ENCODE measurements at places on chromosomes 5 and 9.

- no peak for DNase-seq
Observed at GRCh38 chr9:88092797-88093331, 45.4 kb downstream of the SPATA31C2 start.

DNA sequence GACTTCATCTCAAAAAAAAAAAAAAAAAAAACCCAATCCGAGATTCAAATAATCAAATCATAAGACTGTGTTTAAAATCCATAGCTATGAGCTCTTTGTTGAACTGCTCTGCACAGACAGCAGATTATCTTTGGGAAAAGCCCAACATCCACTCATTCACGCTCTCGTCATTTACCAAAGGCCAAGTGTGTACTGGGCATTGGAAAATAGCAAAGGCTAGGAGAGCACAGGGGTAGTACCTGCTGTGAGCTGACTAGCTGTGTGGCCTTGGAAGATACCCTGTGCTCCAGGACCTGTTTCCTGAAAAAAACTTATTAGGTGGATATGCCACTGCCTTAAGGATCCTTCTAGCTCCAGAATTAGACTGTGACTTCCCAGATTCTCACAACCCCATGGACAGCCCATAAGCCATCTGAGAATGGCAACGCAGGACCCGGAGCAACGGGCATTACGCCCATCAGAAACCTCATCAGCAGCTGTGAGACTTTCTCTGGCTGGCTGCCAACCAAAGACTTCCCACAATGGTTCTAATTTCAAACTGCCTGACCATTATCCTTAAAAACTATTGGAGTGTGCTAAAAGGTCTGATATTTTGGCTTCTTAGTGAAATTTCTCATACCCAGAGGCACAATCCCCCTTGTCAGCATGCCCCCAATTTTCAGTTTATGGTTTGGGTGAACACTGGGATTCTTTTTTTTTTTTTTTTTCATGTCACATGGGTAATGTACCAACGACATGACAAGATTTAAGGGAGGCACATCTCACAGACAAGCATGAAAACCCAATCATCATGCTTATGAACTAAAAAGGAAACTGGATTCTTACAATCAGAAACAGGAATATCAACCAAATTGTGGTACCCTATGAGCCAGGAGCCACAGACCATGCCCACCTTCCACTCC, 16.8 kb downstream of the SERINC5 start:
- no peak for DNase-seq

GRCh38 chr5:59446356-59446755, 447.2 kb downstream of the PDE4D start:
- no peak for DNase-seq

- DNase-seq, result no peak
Observed at GRCh38 chr5:125056671-125057485, 310.4 kb upstream of the ZNF608 start.

DNA sequence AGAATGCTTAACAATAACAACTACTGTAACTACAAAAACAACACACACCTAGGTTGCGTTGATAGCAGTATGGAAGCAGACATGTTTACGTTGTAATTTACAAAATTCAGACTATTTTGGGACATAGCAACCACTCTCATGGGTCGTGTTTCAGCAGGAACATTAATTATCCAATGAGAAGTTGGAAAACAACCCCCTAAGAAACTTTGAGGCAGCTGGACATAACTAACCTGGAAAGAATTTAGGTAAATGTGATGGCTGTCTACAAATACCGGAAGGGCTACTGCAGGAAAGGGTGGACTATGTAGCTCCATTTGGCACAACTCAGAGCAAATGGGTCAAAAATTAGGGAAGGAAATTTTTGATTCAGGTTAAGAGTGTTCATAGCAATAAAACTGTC, 409.3 kb downstream of the ADGRV1 start:
- no peak for DNase-seq

- no peak for DNase-seq
Observed at GRCh38 chr9:108666240-108666784, 189.5 kb downstream of the ACTL7B start.

- DNase-seq, result no peak
Observed at GRCh38 chr9:120904061-120904977, 22.3 kb downstream of the TRAF1 start.

- DNase-seq, result no peak
Observed at GRCh38 chr5:43037636-43038495, 2.3 kb downstream of the ANXA2R start.

GRCh38 chr5:78808380-78808779, 159.8 kb upstream of the LHFPL2 start:
- no peak for DNase-seq

DNA sequence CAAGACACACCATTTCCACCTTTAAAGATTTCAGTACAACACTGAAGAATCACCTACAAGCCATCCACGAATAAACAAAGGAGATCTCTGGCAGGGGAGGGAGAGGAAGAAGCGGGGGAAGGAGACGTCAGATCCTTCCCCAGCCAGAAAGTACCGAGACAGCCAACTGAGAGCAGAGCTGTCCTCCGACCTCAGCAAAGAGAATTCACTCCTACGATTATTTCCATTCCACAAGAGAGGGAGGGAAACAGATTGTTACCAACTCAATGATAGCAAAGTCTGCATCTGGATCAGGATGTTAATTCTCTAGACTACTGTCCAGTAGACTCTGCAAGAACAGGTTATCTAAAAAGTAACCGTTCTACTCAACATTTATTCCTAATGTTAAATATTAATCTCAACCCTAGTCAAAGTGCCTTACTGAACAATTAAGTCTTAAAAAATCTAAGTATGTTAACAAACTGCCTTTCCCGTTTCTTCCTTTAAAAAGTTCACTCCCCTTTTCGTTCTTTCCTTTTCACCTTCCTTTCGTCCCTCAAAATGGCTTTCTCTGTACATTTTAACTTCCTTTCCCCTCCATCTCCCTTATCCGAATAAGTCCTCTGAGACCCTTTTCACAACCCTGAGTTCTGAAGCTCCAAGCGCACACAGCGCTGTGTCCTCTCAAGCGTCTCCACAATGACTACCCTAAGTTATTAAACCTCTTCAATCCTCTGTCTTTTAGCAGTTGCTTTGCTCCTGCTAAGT, 1.4 kb downstream of the CHD1 start:
- DNase-seq, result no peak

DNA sequence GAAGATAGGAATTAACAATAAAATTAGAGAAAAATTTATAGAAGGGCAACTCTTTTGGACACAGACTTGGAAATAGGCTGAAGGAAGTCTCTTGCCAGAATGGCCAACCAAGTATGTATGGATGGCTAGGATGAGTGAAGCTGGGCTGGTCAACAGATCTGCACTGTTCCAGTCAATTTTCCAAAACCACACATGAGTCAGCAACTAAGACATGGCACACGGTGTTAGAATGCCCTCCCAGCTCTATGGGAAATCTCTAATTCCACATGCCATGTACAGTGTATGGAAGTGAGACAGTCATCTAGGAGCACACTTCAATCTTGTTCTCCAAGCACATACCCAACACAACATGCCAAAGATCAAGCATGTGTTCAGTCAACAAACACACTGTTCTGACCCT, 129.6 kb downstream of the GLIS3 start:
- no peak for DNase-seq

DNA sequence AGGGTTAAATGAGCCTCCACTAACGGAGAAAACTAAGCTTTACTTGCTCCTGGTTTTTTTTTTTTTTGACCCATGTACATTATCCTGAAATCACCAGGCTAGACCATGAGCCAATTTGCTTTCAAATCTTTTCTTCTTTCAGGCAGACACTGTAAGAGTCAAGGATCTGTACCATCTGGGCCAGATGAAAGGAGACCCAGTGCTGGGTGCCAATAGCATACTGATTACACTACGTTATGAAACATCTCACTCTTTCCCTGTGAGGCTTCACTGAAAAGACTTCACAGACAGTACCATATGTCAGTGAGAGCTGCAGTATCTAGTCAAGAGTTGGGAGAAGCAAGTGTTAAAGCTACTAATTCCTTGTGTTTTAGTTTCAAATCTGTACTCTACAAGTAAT, 161.2 kb upstream of the PTPRD start:
- DNase-seq, result no peak

DNA sequence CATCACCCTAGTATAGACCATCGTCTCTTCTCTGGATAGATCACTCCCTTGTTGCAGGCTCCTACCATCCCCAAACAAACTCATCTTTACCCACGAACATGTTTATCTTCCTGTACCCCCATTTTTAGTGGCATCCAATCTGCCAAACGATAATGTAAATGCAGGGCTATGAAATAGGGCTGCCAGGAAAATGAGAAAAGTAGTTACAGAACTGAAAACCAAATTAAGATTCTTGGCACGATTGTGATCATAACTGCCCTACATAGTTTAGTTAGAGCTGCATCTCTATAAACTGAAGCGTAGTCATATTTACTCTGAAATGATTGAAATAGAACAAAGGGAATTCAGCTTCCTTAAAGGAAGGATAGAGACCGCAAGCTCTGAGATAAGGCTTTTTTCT, 26.1 kb downstream of the ABITRAM start:
- no peak for DNase-seq

GRCh38 chr5:150763023-150763769, 4.4 kb upstream of the DCTN4 start:
- DNase-seq, result no peak

- DNase-seq, result no peak
Observed at GRCh38 chr9:121888438-121888775, 204.7 kb downstream of the TTLL11 start.

- no peak for DNase-seq
Observed at GRCh38 chr9:121242219-121242958, 25.6 kb upstream of the GSN start.

GRCh38 chr9:95460518-95461164, 56.1 kb downstream of the PTCH1 start:
- DNase-seq, result no peak

GRCh38 chr5:176819476-176819875, 9.1 kb downstream of the UNC5A start:
- DNase-seq, result no peak

DNA sequence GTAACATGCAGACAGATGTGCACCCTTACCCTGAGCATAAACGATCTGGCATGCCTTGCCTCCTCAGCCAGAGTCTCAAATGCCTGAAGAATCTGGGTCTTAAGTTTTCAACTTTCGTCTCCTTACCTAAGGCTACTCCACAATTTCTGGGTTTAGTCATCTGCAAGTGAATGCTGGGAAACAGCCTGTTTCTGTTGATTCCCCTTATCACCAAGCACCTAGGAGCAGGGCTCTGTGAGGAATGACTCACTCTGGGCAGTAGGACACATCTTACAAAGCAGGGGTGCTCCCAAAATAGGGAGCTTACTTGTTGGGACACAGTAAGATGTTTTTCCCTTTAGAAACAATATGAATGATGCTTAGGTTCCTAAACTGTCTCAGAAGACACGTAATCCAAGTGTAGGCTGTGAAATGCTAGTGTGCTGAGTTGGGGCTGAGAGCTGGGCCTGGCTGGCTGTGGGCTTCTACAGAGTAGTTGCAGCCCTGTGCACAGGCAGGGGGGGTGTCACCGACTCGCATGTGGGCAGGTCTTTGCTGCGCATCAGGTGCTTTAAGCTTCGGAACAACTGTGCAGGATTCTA, 58.0 kb downstream of the DAP start:
- DNase-seq, result no peak

DNA sequence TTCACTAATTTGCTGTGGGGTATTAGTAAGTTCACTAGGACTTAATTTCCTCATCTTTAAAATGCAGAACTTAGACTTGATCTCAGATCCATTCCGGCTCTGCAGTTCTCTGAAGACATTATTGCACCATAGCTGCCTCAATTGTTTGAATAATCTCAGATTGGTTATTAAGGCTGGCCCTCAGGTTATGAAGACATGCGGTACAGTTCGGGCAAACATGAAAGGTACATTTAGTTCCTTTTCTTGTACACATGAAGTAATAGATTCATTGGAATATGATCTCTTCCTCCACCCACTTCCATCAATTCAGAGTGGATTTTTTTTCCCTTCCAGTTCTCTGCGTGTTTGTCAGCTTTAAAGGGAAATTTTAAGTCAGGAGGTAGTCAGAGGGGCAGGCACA, 28.0 kb downstream of the ATP6V0E1 start:
- DNase-seq, result no peak

DNA sequence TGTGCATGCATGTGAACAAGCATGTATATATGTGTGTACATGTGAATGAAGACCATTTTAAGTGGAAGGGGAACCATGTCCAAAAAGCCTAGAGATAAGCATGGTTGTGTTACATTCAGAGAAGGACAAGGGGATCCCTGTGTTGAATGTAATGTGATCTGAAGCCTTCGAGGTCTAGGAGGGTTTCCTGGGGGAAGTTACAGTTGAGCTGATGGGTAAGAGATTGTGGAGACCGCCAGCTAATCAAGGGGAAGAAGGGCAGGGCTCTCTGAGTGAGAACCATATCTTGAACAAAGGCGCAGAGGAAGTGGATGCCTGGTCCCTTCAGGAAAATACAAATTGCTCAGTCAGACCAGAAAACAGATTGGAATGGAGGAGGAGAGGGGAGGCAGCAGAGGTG, 45.5 kb upstream of the TNFSF15 start:
- DNase-seq, result no peak

GRCh38 chr5:101843055-101843454, 453.0 kb downstream of the SLCO4C1 start:
- DNase-seq, result no peak

DNA sequence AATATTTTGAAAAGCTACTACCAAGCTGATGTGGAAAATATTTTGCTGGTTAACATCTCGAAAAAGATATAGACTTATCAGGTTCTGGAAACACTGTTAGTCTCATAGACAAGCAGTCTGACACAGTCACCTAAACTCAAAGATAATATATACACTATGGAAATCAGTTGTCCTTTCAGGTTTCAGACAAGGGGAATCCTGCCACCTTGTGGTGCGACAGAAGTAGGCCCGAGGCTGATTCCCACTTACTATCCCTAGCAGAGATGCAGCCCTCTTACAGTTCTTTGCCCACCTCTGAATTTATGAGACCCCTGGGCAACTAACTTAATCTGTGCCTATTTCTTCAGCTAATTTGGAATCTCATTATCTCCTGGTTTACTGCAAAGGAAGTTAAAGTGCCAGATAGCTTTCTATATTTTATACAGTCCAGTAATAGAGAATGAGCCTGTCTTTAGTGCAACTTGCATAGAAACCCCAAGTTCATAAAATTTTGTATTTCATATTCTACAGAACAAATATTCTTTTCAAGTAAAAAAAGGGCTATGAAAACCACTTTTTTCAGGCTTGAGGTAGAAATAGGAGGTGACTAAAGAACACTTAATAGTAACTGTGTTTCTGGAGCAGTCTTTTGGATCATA, 16.9 kb downstream of the RAD1 start:
- peak; percentile 26 for DNase-seq

Measured in GM19239 (cell line).